ENCODE measurements at places on chromosomes 12 and 14.

DNA sequence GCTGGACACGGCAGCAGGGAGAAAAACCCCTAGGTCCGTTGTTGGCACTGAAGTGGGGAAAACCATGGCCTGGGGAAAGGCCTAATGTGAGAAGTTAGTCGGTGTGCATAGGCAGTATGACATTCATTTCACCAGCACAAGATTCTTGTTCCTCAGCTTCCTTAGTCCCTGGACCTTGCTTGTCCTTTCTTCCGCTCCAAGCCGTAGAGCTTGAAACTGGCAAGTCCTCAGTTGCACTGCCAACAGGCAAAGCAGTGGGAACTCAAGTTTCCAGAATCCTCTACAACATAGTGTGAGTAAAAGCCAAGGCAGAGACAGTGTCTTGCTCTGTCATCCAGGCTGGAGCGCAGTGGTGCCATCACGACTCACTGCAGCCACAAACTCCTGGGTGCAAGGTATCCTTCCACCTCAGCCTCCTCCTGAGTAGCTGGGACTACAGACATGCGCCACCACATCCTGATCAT is 138.5 kb upstream of the AMIGO2 start:
- peak; percentile 31 for DNase-seq

- DNase-seq, result no peak
These were observed 2.7 kb upstream of the NDUFA12 start for GRCh38 chr12:95006206-95006605.

DNA sequence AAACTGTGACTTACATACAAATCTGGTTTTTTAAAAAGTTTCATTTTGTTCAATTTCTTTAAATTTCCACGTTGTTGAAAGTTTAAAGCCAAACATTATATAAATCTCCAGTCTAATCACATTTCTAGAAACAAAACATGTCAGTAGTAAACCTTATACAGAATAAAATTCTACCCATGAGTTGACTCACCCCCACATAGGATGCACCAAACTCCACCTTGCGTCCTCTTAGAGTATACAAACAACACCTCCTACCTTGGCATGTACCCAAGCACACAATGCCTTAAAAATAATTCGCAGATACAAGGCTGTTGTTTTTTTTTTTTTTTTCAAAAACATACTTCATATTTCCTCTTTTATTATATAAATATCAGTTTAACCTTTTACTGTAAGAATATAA is 3.3 kb downstream of the FBXL14 start:
- DNase-seq, result peak; percentile 27

DNA sequence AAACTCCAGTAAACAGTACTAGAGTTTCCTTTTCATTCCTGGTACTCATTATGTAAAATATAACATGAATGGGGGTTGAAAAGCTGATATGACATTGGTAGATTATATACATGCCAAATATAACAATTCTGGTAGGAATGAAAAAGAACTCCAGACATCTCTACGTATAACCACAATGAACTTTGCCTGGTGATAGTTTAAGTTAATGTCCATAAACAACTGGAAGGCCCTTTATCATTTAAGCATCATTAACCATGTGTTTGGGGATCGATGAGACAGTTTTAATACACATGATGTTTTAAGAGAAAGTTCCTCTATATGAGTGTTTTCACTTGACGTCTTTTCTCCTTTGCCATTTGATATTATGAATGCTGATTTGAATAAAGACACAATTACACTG is 5.8 kb downstream of the PTGER2 start:
- no peak for DNase-seq

GRCh38 chr12:69342421-69342820 is 5.8 kb upstream of the LYZ start:
- no peak for DNase-seq

- no peak for DNase-seq
These were observed 57.4 kb downstream of the FAM222A start for GRCh38 chr12:109770861-109771670.

- no peak for DNase-seq
These were observed 60.1 kb upstream of the CCND2 start for GRCh38 chr12:4213471-4213870.

DNA sequence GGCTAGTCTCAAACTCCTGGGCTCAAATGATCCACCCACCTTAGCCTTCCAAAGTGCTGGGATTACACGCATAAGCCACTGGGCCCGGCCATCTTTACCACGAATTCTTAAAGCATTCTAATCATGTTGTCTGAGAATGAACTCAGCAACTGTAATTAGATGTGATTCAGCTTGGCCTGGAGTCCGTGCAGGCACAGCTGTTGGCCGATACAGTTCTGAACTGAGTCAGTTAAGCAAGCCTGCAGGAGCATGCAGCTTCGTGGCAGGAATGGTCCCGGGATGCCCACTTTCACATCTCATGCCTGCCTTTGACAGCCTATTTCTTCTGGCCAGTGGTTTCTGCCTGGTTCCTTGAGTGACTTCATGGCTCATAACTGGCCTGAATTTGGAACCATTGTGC is 194.1 kb downstream of the ANO6 start:
- no peak for DNase-seq

DNA sequence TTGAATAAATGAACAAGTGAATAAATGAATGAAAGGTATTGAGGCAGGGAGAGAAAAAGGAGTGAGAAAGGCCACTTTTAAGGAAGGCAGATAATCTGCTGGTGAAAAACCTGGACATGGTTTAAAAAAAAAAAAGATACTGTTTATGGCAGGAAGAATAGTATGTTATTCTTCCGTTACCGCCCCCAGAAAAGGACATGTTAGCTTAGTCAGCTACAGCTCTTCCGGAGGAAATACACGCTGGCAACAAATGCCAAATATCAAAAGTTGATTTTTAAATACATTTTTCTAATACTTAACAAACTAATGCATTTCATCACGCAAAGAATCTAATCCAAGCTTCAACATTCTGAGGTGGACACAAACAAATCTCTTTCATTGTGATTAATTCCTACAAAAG is 43.2 kb downstream of the SLC5A8 start:
- DNase-seq, result no peak

DNA sequence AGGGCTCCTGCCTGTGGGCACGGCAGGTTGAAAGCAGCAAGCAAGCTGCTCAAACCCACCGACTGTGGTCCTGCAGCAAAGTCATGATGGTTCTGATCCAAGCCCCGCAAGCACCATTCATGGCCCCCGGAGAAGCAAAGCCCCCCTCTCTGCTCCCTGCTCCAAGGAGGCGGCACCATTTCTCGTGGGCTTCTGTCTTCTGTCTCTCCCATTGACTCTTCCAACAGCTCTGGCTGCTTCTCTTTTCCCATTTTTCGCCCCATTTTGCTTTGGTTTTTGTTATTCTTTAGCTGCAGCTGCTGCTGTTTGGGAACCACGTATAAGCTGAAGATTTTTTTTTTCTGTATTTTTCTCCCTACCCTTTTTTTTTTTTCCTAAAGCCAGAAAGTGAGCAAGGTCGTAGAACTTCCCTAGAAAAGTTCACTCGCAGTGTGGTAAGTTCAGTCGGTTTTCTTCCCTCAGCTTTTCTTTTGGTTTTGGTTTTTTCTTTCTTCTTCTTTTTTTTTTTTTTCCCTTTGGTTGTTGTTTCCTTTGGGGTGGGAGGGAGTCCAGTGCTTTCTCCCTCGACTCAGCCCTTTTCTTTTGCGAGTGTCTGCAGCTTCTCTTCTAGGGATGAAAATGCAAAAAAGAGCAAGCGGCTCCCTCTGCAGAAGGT is 354.1 kb downstream of the DPF3 start:
- no peak for DNase-seq

- peak; percentile 54 for DNase-seq
These were observed 693 bp downstream of the MAP3K9 start for GRCh38 chr14:70808416-70809224.

- DNase-seq, result no peak
These were observed 974 bp upstream of the TNS2 start for GRCh38 chr12:53048780-53049401.

- no peak for DNase-seq
These were observed 43.8 kb upstream of the EMP1 start for GRCh38 chr12:13152756-13153155.

GRCh38 chr14:101150039-101150610 is 246.6 kb upstream of the RTL1 start:
- DNase-seq, result no peak

Data from activated naive CD4-positive, alpha-beta T cell treated with anti-CD3 and anti-CD28 coated beads, Interleukin-2, amount 50 U/mL, for 16 hours (primary cell).